ENCODE measurements at places on chromosomes 7 and 10. TPM values are rescaled to one million over a fixed set of nuclear protein-coding genes. Genes with fewer than 3 reads are reported as not detected.

The PNLIPRP2 gene
- polyA plus RNA-seq, result 0.07 TPM

The MMD2 gene
- polyA plus RNA-seq, result not detected

The TACR2 gene
- polyA plus RNA-seq, result 0.36 TPM

The FIS1 gene
- 131 TPM for polyA plus RNA-seq

The SPAM1 gene
- not detected for polyA plus RNA-seq

The FFAR4 gene
- polyA plus RNA-seq, result 0.06 TPM

All from spleen (tissue), 13 donors.